ENCODE measurements at places on chromosomes 3 and 15. TPM values are rescaled to one million over a fixed set of nuclear protein-coding genes. Genes with fewer than 3 reads are reported as not detected.

DNA sequence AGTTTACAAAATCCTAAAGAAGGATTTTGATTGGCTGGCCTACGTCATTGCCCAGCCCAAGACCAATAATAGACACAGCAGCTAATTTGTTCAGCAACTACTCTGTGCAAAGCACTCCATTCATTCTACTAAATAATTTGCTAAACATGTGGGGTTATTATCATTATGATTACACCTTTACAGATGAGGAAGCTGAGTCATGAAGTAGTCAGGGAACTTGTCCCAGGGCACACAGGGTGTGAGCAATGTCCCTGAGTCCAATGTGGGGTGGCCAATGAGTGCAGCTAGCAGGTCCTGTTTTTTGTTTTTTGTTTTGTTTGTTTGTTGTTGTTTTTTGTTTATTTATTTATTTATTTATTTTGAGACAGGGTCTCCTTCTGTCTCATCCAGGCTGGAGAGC is 183.6 kb downstream of the ABHD5 start:
- no peak for DNase-seq

DNA sequence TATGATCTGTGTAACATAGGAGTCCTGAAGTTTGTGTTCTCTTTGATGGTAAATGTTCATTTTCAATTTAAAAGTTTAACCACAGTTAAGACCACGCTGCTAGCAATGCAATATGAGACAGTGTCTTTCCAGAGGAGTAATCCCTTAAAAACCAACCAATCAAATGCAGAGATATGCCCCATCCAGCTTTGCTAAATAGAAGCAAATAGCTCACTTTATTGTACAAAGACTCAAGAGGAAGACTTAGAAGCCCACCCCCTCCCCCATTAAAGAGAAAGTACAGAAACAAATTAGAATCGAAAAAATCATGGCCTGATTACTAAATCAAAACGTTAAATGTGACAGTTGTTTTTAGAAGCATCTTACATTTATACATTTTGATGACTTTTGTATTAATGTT is 2.1 kb upstream of the ANP32A start:
- DNase-seq, result no peak

ZNF80 gene
- not detected for total RNA-seq

ECE2 gene
- total RNA-seq, result not detected

DNA sequence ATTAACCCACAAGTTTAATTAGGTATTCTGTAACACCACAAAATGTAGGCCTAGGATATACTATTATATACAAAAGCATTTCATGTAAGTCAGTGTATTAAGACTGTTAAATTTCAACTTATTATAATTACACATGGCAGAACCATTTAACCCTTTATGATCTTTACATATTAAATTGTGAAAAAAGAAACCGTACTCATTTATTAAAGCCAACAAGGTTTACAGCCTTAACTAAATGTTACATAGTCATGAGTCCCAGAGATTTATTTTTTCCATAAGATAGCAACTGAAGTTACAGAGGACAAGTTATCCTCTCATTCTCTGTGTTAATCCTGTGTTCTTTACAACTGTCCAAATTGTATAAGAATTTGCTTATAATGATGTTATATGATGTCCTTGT is 615.8 kb upstream of the AGTR1 start:
- DNase-seq, result no peak

RETNLB gene
- not detected for total RNA-seq

- peak; percentile 90 for DNase-seq
Observed at GRCh38 chr15:79896634-79897379, at the start of gene MTHFS. TSS of gene MTHFS (minus strand) at chr15:79897014. CDS start at chr15:79896988, 26 bp downstream.

TNK2 gene
- 28.9 TPM for total RNA-seq

FGD5 gene
- 16.3 TPM for total RNA-seq

- no peak for DNase-seq
Observed at GRCh38 chr3:168865022-168865551, 769.4 kb upstream of the GOLIM4 start.

ALDH1L1 gene
- 16.6 TPM for total RNA-seq

GRCh38 chr3:9088441-9089353 is 125.4 kb upstream of the RAD18 start:
- no peak for DNase-seq

Data from left ventricle myocardium superior (tissue), 1 donor.